ENCODE measurements at places on chromosomes 6 and 20. TPM values are rescaled to one million over a fixed set of nuclear protein-coding genes. Genes with fewer than 3 reads are reported as not detected.

The MAS1 gene
- total RNA-seq = not detected

The COL11A2 gene
- total RNA-seq = 11.9 TPM

The CST9L gene
- total RNA-seq = not detected

The CCN2 gene
- total RNA-seq = 75.5 TPM

The BMP5 gene
- total RNA-seq = 5.6 TPM

The TGM3 gene
- 1.5 TPM for total RNA-seq

The RIPPLY2 gene
- 1.6 TPM for total RNA-seq
